ENCODE measurements at places on chromosomes 4 and X. TPM values are rescaled to one million over a fixed set of nuclear protein-coding genes. Genes with fewer than 3 reads are reported as not detected.
A peak's percentile ranks its signal among the peaks of the same experiment; 100 is the strongest.

LRP2BP gene
- 4.8 TPM for total RNA-seq

PROM1 gene
- 29.0 TPM for total RNA-seq

NUDT10 gene
- 2.3 TPM for total RNA-seq

COX7B2 gene
- not detected for total RNA-seq

STOX2 gene
- total RNA-seq = 55.8 TPM

MBTPS2 gene
- 1.2 TPM for total RNA-seq

GRCh38 chr4:24846716-24847115, 51.3 kb downstream of the SOD3 start:
- H3K4me1 ChIP-seq = peaks cover 33% of the 10 kb centered on the region
- H3K27me3 ChIP-seq = no peaks in the 10 kb centered on the region
- H3K27ac ChIP-seq = no peak overlapping the region
- no peak for DNase-seq
- H3K36me3 ChIP-seq = peaks cover 19% of the 10 kb centered on the region

- H3K4me1 ChIP-seq = no peaks in the 10 kb centered on the region
- no peak for DNase-seq
- H3K27ac ChIP-seq = no peak overlapping the region
- peaks cover under 1% of the 10 kb centered on the region for H3K27me3 ChIP-seq
These were observed 32.4 kb upstream of the PPP2R3B start for GRCh38 chrX:418927-419729.

- DNase-seq = no peak
- H3K27ac ChIP-seq = no peak overlapping the region
- no peak overlapping the region for H3K4me3 ChIP-seq
- H3K4me1 ChIP-seq = no peaks in the 10 kb centered on the region
These were observed 48.4 kb upstream of the SLC7A3 start for GRCh38 chrX:70979136-70979762.

DNA sequence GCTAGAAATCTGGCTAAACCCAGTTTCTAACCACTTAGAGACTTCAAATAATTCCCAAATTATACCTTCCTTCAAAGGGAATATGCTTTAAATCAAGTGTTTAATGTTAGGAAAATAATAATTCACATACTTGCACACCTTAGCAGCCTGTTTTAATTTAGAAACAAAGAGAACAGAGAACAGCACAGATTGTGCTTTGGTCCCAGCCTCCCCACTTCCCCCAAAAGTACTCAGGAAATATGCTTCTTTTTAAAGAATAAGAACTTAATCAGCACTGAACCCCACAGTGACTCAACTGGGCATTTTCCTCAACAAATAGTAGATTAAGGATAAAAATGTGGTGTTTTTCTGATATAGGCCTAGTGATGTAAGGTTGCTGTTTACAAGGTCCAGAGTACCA, 295.8 kb downstream of the GBA3 start:
- H3K4me1 ChIP-seq = no peaks in the 10 kb centered on the region
- H3K4me3 ChIP-seq = no peak overlapping the region
- no peaks in the 10 kb centered on the region for H3K27me3 ChIP-seq
- H3K27ac ChIP-seq = no peak overlapping the region

DNA sequence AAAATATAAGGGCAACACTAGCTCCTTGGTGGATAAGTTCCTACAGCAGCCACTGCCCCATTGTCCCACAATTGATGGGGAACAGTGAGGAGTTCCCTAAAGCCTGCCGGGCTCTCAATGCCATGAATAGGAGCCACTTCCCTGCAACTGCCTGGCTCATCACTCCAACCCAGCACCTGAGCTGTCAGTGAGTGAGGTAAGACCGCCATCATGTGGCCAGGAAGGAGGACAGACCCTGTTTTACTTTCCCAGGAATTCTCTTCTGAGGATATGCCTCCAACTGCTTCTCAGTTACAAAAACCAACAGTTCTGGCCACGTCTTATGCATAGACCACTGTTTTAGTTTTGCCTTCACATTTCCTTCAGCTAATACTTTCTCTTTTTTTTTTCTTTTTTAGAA, 45.5 kb downstream of the SRPX start:
- no peak overlapping the region for H3K4me3 ChIP-seq
- no peak overlapping the region for H3K27ac ChIP-seq
- H3K36me3 ChIP-seq = no peaks in the 10 kb centered on the region
- peak; percentile 31 for DNase-seq
- H3K4me1 ChIP-seq = no peaks in the 10 kb centered on the region

- H3K27me3 ChIP-seq = no peaks in the 10 kb centered on the region
- H3K4me1 ChIP-seq = no peaks in the 10 kb centered on the region
- H3K36me3 ChIP-seq = no peaks in the 10 kb centered on the region
- H3K27ac ChIP-seq = no peak overlapping the region
- no peak overlapping the region for H3K4me3 ChIP-seq
- no peak for DNase-seq
These were observed 18.5 kb downstream of the TENM3 start for GRCh38 chr4:182261651-182262223.

DNA sequence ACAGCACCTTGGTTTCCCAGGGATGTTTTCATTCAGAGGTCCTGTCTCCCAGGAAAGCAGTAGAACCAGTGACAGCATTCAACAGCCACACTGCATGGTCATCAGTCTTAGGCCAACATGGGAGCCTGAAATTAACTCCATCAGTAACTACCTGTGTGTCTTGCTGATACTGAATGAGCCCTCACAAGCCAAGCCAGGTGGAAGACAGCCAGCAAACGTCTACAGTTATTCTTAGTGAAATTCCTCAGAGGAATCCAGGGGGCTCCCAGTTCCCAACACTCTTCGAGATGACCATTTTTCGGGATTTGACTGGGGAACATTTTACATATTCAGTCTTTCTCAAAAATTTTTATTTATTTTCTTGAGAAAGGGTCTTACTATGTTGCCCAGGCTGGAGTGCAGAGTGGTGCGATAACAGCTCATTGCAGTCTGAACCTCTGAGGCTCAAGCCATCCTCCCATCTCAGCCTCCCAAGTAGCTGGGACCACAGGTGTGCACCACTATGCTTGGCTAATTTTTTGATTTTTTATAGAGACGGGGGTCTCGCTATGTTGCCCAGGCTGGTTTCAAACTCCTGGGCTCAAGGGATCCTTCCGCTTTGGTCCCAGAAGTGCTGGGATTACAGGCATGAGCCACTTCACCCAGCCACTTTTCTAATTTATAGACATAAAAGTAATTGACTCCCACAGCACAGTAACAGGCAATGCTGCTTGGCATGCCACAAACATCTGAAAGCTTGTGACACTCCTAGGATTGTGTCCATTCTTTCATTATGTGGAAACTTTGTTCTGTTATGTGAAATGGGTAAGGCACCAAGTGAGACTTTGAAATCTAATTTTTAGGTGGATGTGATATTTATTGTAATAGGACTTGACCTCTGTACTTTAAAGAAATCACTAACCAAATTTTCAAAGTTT, 116.9 kb downstream of the SOWAHB start:
- peaks cover 64% of the 10 kb centered on the region for H3K36me3 ChIP-seq
- no peaks in the 10 kb centered on the region for H3K4me1 ChIP-seq
- no peak overlapping the region for H3K4me3 ChIP-seq
- no peak overlapping the region for H3K27ac ChIP-seq

- H3K36me3 ChIP-seq = no peaks in the 10 kb centered on the region
- H3K4me3 ChIP-seq = no peak overlapping the region
- H3K4me1 ChIP-seq = peaks cover 26% of the 10 kb centered on the region
- H3K27me3 ChIP-seq = no peaks in the 10 kb centered on the region
These were observed 135.3 kb downstream of the SHROOM3 start for GRCh38 chr4:76570141-76570973.

- H3K4me3 ChIP-seq = no peak overlapping the region
- H3K36me3 ChIP-seq = no peaks in the 10 kb centered on the region
- no peaks in the 10 kb centered on the region for H3K27me3 ChIP-seq
- H3K4me1 ChIP-seq = no peaks in the 10 kb centered on the region
- no peak for DNase-seq
- H3K27ac ChIP-seq = no peak overlapping the region
These were observed 8.4 kb downstream of the VSIG1 start for GRCh38 chrX:108053218-108053617.
